ENCODE measurements at places on chromosomes 16 and 17.

- DNase-seq: no peak
These were observed 54.0 kb downstream of the COTL1 start for GRCh38 chr16:84563786-84564420.

GRCh38 chr16:81494434-81494806, 49.8 kb downstream of the CMIP start:
- DNase-seq: no peak

- DNase-seq: no peak
These were observed 4.9 kb upstream of the ZG16B start for GRCh38 chr16:2825049-2825742.

DNA sequence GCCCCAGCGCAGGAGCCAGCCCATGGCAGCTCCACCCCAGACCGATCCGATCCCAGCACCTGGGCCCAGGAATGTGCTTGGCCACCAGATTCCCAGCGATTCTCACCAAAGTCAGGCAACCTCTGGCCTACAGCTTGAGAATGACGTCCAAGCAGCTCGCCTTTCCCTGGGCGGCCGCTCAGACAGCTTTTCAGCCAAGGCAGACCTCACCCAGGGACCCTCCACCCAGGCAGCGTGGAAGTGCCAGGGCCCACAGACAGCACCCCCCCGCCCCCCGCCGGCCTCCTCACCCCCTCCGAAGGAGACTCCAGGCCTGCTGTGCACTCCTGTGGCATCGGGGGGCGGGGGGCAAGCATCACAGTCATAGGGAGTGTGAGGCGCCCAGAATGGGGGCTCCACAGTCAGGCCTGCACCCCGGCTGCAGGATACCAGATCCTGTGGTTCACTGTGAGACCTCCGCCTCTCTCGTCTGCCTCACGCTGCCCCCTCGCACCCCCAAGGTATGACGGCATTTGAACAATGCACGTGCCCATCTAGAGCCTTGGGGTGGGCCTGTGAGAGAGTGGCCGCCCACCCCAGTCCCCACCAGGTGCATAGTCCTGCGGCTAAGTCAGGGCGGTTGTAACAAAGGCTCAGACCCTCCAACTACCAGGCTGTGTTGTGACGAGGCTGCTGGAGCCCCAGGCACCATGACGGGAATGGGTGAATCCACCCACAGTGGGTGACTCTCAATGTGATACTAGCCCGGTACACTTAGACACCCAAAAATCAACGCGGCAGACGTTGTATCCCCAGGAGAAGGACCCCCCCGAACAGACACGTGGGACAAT, 6.0 kb downstream of the CEP295NL start:
- DNase-seq: no peak

DNA sequence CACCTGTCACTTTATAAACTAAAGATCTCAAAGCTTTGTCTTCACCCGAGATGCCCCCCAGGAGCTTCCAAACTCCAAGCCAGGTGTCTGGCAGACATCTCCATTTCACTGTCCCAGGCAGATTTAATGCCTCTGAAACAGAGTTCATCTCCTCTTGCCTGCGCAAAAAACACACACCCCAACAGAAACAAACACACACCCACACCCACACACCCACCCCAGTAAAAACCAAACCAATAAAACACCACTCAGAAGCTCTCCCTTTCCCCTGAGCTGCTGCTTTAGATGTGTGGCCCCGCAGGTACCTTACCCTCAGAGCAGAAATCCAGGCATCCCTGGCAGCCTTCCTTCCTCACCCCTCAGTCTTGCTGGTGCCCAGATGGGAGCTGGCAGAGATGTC, 14.4 kb downstream of the SEC14L1 start:
- DNase-seq: no peak

DNA sequence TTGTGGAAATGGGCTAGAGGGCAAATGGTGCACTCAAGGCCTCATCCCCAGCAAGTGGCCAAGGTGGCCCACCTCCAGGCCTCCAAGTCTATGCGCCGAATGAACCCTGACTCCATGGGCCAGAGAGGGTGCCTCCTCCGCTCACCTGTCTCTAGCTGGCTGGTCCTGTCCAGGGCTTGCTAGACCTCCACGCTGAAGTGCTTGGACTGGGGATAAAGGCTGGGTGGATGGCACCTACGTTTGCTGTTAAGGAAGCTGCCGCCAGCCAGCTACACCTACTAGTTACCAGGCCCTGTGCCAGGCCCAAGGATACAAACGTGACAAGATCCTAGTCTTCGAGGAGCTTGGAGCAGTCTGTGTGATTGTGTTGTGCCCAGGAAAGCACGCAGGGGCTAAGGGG, 739 bp upstream of the SGCA start:
- DNase-seq: no peak

GRCh38 chr17:57481910-57482391, 225.6 kb downstream of the MSI2 start:
- peak; percentile 88 for DNase-seq

DNA sequence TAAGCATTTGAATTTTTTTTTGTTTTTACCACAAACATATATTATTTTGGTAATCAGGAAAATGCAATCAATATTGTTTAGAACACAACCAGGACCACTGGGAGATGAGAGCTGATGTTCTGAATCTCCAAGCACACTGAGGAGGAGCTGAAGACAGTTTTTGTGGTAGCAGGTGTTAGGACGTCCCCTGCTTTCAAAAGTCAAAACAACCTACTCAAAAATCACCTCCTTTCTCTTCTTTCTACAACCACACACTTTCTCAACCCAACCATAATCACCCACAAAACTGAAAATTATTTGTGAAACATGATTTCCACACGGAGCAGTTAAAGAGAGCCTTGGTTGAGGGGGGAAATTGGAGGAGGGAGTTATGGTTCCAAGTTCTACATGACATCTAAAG, 26.7 kb upstream of the CFAP20 start:
- DNase-seq: no peak

- DNase-seq: no peak
These were observed 16.9 kb downstream of the SRCAP start for GRCh38 chr16:30715750-30716445.

DNA sequence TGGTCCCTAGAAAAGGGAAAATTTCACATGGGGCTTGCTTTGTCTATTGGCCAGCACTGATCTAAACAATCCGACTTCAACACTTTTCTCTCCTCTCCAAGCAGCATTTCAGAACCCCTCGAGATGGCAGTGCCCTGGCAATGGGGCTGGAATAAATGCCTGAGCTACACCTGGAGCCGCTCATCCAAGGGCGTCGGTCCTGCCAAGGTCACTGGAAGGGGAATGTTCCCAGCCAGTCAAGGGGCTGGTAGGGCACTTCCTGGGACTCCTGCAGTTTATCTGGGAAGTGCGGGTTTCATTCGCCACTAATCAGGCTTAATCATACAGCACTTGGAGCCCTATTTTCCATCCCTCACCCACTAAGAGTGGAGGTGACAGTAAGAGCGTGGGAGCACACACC, 17.1 kb downstream of the MEAK7 start:
- DNase-seq: no peak

GRCh38 chr16:73216932-73217331, 169.0 kb upstream of the ZFHX3 start:
- DNase-seq: no peak

DNA sequence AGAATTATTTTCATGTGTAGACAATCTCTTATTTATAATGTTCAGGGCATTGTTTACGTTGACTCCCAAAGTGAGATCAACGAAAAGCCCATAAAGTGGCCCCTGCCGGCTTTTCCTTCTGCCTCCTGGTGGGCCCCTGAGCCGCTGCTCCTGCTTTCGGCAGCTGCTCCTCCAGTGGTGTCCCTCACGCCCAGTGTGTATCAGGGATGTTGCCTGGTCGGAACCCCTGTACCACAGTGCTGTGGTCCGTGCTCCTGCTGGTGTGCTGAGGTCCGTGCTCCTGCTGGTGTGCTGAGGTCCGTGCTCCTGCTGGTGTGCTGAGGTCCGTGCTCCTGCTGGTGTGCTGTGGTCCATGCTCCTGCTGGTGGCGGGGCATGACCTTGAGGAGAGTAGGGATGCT, 107.6 kb downstream of the BANP start:
- DNase-seq: no peak

DNA sequence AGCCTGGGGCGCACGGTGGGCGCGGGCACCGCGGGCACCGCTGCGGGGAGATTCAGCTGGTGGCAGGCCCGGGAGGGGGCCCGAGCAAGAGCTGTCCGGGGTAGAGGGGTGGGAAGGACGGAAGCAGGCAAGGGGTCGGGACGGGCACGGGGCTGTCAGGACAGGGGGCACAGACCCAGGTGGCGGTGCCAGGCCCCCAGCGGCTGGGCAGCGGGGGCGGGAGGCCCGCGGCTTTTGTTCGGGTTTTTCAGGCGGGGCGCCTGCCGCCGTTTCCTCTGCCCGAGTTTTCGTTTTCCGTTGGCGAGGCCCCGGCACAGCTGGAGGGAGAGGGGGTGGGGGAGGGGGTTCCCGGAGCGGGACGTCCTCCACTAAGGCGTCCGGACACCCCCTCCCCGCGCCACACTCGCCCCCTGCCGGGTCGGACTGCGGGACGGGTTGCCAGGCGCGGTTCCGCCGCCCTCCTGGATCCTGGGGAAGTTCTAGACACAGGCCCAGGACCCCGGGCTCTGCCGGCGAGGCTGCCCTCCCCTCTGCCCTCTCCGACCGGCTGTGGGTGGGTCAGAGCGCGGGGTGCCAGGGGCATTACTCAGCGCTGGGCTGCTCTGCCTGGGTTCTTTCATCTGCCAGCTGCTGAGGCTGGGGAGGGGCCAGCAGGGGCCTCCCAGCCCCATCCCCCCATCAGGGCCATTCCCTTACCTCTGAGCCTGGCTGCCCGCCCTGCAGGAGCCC, 543 bp downstream of the ARHGAP23 start:
- DNase-seq: no peak

DNA sequence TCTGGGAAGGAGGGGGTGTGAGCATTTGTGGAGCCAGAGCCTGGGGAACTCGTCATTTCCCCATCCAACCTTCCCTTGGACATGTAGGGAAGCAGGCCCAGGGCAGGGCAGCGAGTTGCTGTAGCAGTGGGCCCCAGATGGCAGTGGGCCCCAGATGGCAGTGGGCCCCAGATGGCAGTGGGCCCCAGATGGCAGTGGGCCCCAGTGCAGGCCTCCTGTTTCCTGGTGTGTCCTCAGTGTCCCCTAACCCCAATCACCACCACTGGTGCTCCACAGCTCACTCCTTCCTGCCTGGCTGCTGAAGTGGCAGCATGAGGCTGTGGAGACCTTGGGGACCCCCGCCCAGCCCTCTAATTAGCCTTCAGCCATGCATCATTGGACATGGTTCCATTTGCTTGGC, 4.5 kb downstream of the KCNJ12 start:
- no peak for DNase-seq

- DNase-seq: no peak
These were observed 181.4 kb downstream of the ENGASE start for GRCh38 chr17:79255926-79256585.

GRCh38 chr16:48126801-48127644, 28.8 kb downstream of the ABCC12 start:
- DNase-seq: peak; percentile 98

DNA sequence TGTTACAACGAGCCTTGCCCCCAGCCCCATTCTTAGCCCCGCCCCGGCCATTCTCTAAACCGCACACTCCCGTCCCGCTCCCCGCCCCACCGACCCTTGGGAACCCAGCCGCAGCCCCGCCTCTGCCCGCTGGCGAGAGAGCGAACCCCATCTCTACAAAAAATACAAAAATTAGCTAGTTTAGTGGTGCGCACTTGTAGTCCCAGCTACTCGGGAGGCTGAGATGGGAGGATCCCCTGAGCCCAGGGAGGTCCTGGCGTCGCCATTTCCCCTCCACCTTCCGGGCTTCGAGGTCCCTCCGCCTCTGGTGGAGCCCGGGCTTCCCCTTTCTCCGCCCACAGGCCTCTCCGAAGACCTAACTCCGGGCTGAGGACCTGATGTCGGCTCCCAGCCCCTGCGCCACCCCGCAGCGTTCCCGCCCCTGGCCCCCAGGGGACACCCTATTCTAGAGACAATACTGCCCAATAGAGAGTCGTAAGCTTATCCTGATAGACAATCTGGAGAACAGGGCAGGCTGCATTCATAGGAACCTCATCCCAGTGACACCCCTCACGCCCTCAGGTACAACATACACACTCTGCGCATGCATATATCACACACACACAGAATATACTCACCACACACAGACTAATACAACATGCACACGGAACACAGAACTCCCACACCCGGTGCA, 480 bp upstream of the PROCA1 start:
- DNase-seq: no peak

- DNase-seq: no peak
These were observed 4.6 kb upstream of the PMP22 start for GRCh38 chr17:15269780-15270089.

DNA sequence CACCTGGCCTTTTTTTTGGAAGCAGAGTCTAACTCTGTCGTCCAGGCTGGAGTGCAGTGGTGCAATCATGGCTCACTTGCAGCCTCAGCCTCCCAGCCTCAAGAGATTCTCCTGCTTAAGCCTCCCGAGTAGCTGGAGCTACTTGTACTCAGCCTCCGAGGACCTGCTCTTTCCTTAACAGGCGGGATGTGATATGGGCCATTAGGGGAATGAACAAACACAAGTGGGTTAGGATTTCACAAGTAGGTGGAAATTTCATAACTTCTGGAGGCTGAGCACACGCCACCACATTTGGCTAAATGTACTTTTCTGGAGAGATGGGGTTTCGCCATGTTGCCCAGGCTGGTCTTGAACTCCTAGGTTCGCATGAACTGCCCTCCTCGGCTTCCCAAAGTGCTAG, 4.1 kb downstream of the PAM16 start:
- no peak for DNase-seq

DNA sequence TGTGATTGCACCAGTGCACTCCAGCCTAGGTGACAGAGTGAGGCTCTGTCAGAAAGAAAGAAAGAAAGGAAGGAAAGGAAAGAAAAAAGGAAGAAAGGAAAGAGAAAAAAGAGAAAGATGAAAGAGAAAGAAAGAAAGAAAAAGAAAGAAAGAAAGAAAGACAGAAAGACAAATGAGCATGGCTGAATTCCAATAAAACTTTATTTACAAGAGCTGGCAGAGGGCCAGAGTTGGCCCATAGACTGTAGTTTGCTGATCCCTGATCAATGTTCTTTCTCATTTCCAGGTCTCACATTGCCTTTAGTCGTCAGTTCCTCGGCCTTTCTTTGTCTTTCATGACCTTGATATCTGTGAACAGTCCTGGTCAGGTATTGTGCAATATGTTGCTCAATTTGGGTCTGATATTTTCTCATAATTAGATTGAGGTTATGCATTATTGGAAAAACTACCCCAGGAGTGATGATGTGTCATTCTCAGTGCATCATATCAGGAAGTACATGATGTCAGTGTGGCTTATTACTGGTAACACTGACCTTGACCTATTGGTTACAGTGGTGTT, 68.5 kb upstream of the MED9 start:
- no peak for DNase-seq

GRCh38 chr16:14205666-14206065, 134.5 kb downstream of the MRTFB start:
- no peak for DNase-seq

GRCh38 chr16:87563714-87564523, 38.4 kb upstream of the JPH3 start:
- no peak for DNase-seq

Data from H4 (cell line).